ENCODE measurements at places on chromosomes 13 and 19. TPM values are rescaled to one million over a fixed set of nuclear protein-coding genes. Genes with fewer than 3 reads are reported as not detected.

Gene KRTDAP
- 2.0 TPM for polyA plus RNA-seq

Gene ERCC1
- 42.3 TPM for polyA plus RNA-seq

Gene FFAR1
- 30.1 TPM for polyA plus RNA-seq

Gene CAPNS1
- 271 TPM for polyA plus RNA-seq

Gene EFNB2
- polyA plus RNA-seq = 4.4 TPM

Gene IGFL2
- polyA plus RNA-seq = not detected

Gene ADGRE2
- 0.31 TPM for polyA plus RNA-seq

Gene PRR20D
- polyA plus RNA-seq = not detected

Gene PRODH2
- polyA plus RNA-seq = 21.5 TPM

Measured in pancreas (tissue), 10 donors.